Astrocyte (in vitro differentiated cells and primary cell): ENCODE measurements at places on chromosomes 16 and 17.

DNA sequence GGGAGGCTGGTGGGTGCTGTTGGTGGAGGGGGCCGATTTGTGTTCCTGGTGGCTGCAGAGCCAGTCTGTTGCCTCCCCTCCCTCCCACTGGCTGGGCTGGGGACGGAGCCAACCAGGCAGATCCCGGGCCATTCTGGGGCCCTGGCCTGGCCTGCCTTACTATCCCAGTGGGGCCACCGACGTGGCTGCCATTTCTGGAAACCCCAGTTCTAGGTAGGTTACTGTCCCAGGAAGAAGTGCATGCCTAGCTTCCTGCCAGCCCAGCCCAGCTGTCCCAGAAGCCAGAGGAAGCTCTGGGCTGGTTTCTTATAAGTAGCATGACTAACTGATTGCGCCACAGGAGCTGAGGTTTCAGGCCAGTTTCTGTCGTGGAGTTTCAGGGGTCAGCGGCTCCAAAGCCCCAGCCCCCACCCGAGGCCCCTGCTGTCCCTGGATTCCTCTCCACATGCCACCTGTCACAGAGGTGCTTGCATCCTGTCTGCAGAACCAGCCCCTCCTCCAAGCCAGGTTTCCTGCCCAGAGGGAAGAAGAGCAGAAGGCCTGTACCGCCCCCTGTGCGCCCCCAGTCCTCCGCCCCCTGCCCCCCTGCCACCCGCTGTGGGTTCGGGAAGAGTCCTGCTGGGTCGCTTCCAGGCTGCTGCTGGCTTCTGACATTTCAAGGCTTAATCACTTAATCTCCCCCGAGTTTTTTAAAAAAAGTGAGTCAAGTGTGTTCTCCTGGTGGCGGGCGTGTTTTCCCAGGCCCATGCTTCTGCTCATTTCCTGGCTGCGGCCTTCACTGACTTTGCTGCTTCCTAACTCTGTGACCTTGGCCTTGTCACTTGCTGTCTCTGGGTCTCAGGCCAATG is 13.2 kb downstream of the IL4R start:
- DNase-seq: peak; percentile 92

DNA sequence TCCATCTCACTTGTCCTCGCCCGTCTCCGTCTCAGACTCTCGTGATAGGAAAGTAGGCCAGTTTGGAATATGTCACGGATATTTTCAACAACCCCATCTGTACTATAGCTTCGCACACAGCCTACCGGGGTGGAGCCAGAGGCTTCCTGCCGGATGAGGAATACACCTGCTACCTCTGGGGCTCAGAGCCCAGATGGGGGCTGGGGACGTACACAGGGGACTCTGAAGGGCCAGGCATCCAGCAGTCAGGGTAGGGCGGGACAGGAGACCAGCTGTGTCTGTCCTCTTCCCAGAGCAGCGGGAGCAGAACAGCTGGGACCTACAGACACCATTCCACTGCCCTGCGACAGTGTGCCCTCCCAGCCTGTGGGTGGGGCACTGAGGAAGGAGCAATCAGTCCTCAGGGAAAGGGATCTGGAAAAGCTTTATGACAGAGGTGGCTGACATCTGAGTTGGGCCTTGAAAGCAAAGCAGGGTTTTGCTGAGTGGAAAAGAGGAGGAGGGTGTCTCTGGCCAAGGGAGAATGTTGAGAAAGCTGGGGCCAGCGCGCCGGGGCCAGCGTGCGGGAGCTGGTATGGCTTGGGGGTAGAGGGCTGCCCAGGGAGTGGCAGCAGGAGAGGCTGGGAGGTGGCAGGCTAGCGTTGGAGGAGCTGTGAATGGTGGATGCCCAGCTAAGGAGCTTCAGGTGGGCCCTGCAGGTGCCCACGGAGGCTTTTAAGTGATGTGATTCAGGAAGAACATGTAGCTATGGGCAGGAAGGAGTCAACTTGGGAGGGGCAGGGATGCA is 11.5 kb upstream of the SRCIN1 start:
- no peak for DNase-seq

- DNase-seq: no peak
Measured at GRCh38 chr17:14428648-14429029, 127.8 kb downstream of the HS3ST3B1 start.

DNA sequence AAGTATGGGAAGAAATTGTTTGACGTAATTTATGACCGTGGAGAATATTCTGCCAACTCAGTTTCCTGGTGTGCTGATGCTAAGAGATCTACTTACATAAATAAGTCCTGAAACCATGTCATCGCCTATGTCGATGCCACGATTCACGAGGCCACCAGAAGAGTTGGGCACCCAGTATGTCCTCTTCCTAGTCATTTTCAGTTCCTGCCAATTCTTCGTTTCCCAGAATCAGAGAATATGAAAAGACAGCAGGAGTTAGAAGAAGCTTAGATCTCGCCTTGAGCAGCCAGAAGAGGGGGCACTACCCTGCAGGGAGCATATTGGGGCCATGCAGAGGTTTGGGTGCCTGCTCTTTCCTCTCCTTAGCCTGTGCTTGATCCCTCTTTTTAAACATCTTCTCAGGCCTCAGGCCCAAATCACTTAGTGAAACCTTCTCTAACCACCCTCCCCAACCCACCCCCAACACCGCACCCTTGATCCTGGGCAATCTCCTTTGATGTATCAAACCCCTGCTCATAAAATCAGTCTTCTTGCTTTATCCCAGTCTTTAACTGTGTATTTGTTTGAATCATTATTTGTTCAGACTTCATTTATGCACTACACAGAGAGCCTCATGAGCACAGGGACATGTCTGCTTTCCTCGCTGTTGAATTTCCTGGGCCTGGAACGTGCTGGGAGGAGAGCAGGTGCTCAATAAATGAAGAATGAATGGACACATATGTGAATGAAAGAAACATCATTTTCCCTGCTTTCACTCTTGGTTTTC is 12.2 kb upstream of the LONP2 start:
- peak; percentile 7 for DNase-seq

- DNase-seq: no peak
Measured at GRCh38 chr17:64400642-64401041, 10.0 kb upstream of the PECAM1 start.

DNA sequence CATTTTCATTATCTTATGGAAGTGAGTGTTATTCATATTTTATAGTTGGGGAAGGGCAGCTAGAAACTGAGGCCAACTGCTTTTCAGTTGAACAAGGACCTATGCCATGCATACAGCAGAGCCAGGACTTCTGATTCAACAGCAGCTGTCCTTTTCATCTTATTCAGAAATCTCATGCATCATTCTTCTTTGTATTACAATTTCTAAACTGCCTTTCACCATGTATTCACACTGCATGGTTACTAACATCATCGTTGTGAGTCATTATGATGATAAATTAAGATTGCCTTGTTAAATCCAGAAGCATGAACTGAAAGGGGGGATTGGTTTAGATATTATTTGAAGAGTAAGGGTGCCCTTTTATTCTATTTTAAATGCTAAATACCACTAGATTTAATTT is 1470.1 kb upstream of the GOT2 start:
- peak; percentile 58 for DNase-seq

DNA sequence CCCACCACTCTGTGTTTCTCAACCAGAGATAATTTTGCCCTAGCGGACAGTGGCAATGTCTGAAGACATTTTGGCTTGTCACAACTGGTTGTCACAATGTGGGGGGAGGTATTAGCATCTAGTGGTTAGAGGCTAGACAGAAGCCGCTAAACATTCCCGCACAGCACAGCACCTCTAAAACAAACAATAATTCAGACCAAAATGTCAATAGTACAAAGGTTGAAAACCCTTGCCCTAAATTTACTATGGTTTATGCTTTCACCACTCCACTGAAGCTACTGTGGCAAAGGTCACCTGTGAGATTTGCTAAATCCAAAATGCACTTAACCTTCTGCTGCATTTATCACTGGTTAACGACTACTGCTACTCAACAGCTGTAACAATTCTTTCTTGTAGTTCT is 14.1 kb downstream of the NUP88 start:
- DNase-seq: no peak

DNA sequence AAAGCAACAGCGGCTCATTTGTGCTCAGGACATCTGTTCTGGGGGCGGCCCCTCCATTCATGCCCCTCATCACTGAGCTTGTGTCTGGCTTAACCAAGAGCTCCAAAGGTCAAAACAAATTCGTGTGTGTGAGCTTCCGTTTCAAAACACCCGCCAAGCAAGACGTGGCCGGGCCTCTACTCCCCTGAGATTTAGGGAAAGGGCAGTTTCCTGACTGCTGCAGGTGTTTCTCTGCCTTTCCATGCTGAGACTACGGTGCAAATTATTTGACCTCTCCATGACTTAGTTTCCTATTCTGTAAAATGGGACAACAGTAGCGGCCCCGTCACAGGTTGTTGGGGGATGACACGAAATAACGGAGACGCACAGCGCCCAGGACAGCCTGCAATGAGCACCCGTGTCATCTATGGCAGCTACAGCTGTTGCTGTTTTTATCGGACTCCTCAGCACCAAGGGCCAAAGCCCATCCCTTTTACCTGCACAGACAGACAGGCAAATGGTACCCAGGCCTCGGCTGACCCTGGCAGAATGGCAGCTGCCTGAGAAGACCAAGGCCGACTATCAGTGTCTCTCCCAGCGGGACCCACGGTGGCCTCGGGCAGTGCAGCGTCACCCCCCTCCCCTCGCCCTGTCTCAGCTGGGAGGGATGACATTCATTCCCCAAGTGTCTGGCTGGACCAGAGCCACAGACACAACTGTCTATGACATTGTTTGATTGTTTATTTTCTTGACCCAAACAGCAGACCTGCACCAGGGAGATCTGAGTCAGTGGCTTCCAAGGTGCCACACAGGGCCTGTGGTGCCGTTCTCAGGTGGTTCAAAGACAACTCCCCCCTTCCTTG is 50.7 kb upstream of the DOC2B start:
- DNase-seq: no peak

GRCh38 chr17:74051348-74051747 is 152.1 kb upstream of the RPL38 start:
- no peak for DNase-seq

DNA sequence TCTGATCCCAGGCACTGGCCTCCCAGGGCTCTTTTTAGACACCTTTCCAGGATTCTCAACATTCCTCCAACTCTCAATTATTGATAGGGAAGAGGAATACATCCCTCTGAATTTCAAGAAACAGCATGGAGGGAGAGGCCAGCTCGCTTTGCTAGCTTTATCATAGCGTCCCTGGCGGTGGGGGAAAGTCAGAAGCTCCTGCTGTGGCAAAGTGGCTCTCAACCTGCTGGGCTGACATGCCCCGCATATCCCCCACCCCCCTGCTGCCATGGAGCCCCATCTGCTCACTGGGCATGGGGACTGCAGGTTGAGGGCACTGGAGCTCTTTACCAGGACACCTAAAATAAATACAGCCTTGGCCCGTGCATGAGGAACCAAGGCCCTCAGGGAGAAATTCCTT is 140.3 kb downstream of the SLC39A11 start:
- no peak for DNase-seq

GRCh38 chr17:17910060-17910459 is 62.1 kb downstream of the TOM1L2 start:
- DNase-seq: no peak

GRCh38 chr17:66450008-66450851 is 147.8 kb downstream of the PRKCA start:
- no peak for DNase-seq

GRCh38 chr16:676913-677312 is 1.4 kb downstream of the RHBDL1 start:
- DNase-seq: no peak

DNA sequence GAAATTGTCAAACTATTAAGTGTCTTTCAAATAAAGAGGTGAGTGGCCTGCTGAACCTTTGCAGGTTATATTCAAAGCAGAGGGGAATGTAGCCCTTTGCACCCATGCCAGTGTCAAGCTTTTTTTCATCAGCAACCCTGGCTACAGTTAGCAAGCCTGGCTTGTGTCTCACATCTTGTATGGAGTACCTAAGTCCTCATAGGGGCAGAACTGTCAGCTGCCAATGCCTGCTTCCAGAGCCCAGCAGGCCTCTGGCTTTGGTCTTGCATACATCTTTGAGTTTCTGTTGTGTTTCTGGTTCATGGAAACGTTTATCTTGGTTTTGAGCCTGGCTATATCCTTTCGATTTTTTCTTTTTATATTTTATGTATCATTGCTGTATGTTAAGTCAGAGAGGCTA is 26.8 kb downstream of the REXO5 start:
- DNase-seq: no peak

GRCh38 chr16:85557971-85558657 is 55.0 kb upstream of the GSE1 start:
- no peak for DNase-seq

- no peak for DNase-seq
Measured at GRCh38 chr17:81039096-81039495, 4.1 kb downstream of the BAIAP2 start.
